Activated T-cell treated with anti-CD3 and anti-CD28 coated beads, Interleukin-2, amount 50 U/mL, for 4 hours (primary cell): ENCODE measurements at places on chromosomes 3 and 15.
A peak's percentile ranks its signal among the peaks of the same experiment; 100 is the strongest.

DNA sequence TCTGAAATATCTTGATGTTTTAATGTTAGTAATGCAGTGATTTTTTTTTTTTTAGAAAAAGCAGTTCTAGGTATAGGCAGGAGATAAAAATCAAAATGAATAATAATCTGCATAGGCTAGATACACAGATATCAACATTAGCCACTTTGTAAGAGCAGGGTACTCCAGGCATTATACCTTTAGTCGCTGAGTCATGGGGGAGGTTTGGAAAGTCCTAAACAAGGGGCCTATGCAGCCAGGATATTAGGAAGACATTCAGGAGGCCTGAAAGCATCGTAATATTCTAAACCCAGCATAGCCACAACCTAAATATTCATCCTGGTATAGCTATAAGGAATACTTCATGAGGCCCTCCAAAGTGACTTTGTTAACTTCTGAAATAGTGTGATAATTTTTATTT is 258.1 kb upstream of the NECTIN3 start:
- no peak for DNase-seq

DNA sequence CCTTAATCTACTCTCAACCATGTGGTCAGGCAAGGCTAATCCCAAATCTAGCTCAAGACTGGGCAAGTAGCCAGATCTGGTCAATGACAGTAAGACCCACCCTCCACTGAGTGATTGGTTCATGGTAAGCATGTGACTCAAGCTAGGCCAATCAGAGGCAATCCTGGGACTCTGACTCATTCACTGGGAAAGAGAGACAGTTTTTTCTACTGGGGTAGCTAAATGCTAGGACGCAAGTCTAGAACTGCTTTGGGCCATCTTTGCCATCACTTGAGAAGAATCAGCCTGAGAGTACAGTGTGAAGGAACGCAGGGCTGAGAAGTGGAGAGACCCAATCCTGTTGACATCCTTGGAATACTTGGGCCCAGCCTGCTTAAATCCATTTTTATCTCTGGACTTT is 9.4 kb upstream of the RAD18 start:
- no peak for DNase-seq

DNA sequence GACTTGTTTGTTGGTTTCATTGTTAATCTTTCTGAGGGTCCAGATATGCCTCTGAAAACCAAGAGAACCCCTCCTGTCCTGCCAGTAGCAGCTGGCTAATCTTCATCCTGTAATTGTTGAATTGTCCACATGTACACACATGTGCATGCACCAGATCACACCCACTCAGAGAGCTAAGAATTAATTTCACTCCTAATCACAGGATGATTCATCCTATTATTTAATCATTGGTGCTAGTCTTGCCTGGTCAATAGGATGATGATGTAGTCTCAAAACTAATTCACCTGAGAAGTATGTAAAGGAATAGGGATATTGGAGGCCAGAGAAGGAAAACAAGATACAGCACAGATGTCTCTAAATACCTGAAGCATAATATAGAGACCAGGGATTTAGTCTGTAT is 7.8 kb upstream of the AHSG start:
- no peak for DNase-seq

GRCh38 chr3:18438586-18438985 is 13.4 kb upstream of the SATB1 start:
- DNase-seq = peak; percentile 45

DNA sequence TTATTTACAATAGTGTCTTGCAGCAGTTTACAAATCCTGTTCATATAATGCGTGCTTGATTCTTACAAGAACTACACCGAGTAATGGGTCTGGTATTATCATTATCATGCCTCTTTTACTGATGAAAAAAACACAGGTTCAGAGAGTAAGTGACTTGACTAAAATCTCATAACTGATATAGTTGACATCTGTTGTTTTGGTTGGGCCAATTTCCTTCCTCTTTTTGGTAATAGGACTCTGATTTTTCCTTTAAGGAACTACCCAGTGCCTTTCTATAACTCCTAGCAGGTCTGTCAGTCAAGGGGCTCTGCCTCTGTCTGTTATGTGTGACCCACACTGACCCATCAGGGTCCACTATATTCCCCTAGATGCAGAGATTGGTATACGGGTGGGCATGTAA is 14.6 kb upstream of the BLOC1S6 start:
- DNase-seq = no peak

DNA sequence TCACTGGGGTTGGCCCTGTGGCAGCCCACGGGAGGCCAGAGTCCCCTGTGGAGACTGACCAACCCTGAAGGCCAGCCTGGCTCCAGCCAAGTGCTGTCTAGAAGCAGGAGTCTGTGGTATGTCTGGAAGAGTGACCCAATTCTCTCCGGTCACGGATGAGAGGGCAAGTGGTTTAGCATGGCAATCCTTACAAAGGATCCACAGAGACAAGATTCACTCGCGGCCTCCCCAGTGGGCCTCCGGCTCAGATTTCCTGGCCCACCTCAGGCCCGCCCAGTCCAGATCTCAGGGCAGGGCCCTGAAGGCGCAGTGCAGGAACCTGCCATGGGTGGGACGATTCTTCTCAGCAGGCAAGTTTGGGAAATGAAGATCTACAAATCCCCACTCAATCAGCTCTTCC is 5.0 kb upstream of the BCL2L10 start:
- DNase-seq = no peak

DNA sequence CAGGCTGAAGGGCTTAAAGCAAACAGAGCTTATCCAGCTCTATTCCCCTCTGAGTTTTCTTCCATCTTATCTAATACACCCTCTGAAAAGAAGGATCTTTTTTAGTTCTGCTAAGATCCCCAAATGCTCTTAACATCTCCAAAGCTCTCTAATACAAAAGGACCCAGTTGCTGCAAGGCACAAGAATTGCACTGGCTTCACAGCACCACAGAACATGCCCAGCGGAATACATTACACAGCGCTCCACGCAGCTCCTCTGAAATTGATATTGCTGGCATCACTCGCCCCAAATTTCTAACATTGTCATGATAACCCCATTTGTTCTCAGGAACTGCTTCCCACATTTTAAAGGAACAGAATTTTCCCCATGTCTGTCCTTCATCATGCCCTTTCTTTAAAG is 210.1 kb downstream of the RORA start:
- no peak for DNase-seq

GRCh38 chr3:162141272-162141791 is 644.7 kb downstream of the OTOL1 start:
- no peak for DNase-seq

DNA sequence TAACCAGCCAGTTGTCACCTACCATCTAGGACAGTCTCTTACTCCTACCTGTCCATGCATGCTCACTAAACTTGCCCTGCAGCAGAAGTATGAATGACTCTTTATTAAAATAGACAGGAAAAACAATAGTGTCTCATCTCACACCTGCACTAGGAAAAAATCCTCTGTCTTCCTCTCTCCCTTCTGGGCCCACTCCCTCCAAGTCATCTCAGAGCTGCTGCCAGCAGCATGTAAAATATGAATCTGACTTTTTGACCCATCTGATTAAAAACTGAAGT is 93.5 kb upstream of the THBS1 start:
- no peak for DNase-seq

DNA sequence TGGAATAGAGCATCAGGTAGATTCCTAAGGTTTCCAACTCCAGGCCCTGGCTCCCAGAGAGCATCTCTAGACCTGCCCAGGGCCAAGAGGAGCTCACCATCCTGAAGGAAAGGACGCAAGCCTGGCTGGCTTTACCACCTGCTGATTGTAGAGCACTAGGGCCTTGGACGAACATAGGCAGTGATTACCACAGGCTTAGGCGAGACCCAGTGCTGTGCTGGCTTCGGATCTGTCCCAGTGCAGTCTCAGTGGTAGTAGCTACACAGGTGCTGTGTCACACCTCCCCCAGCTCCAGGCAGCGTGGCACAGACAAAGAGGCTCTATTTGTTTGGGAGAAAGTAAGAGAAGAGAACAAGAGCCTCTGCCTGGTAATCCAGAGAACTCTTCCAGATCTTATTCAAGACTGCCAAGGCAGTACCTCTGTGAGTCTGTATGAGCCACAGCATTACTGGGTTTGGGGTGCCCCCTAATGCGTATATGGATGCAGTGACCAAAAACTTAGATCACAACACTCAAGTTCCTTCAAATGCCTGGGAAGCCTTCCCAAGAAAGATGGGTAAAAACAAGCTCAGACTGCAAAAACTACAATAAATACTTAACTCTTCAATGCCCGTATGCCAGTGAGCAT is 25.4 kb downstream of the ISG20 start:
- peak; percentile 51 for DNase-seq

- DNase-seq = no peak
These were observed 12.3 kb upstream of the PDZRN3 start for GRCh38 chr3:73637042-73637441.

DNA sequence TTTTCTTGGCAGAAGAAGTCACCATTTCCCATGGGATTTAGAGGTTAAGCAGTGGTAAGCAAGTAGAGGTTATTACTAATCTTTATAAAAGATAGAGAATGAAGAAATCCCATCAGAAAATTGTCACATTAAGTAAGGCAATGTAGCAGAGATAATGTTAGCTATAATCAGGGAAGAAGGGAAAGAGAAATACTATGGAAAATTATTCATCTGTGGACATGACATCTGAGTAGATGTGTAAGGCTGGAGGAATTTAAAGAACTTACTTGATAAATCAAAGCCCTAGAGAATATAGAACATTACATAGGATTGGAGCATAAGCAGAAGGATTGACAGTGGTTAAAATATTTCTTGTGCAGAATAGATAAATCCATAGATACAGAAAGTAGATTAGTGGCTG is 553.1 kb upstream of the CBLB start:
- no peak for DNase-seq

- DNase-seq = no peak
These were observed 60.5 kb upstream of the ULK4 start for GRCh38 chr3:42022355-42022754.

DNA sequence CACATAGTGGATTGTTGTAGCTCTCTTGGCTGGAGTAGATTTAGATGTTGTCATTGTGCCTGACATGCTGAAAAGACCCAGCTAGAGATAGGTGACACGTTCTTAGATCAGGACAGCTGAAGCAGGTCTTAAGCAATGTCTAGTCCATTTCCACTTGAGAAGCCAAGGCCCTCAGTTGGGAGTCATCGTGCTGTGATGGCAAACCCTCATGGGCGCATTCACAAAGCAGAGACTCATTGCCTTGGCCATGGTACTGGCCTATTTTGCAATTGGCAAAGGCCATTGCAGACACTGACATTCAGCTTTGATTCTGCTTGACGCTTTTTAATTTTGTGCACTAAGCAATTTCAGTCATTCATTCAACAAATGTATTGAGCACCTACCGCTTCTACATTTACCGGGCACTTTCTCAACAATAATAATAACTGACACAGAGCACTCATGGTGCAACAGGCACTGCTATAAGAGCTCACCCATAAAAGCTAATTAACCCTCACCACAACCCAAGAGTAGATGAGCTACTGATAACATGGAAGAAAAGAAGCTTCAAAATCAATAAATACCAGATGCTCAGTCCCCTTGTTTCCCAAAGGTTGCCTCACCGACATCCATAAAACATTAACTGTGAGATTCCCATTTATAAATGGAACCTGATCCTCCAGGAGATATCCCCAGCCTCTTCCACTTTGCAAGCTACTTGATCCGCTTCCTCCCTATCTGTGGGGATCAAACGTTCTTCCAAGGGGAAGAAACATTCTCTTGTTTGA is 200.1 kb downstream of the TLE3 start:
- DNase-seq = no peak

GRCh38 chr15:59685737-59686297 is 3.3 kb downstream of the BNIP2 start:
- DNase-seq = no peak

- DNase-seq = no peak
These were observed 13.3 kb downstream of the GRAMD2A start for GRCh38 chr15:72184165-72184811.

- DNase-seq = no peak
These were observed 22.9 kb downstream of the MBNL1 start for GRCh38 chr3:152291649-152292066.

GRCh38 chr15:35243758-35244157 is 158.7 kb upstream of the NANOGP8 start:
- no peak for DNase-seq

DNA sequence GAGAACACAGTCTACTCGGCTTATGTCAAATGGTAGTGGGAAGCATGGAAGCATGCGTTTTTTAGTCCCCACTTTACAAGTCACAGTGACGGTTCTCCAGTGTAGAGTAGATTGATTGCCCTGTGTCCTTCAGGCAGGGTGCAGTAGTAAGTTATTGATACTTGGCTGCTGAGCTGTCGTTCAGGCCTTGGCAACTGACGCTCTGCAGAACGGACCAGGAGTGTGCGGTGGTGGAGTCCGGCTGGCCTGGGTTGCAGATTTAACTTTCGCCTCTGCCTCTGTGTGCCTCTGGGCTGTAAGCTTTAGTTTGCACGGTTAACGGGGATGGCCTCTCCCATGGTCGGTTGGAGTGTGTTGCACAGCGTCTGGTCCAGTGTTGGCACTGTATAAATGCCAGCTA is 58.6 kb downstream of the IGF1R start:
- DNase-seq = no peak

DNA sequence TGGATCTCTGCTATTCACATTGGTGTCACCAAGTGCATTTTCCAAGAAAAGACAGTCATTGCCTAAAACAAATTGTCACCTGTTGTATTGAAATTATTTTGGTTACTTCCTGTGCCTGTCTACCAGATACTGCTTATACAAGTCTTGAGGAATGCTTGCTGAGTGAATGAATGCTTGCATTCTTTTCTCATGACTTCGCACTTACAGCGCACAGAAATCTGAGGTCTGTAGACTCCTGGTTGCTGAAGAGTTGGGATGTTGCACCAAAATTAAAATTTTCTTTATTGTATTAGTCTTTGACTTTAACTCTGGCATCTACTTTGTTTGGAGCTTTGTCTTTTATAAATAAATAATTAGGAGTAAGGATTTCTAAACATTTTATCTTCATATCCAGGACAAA is 28.4 kb downstream of the SH3GL3 start:
- no peak for DNase-seq

DNA sequence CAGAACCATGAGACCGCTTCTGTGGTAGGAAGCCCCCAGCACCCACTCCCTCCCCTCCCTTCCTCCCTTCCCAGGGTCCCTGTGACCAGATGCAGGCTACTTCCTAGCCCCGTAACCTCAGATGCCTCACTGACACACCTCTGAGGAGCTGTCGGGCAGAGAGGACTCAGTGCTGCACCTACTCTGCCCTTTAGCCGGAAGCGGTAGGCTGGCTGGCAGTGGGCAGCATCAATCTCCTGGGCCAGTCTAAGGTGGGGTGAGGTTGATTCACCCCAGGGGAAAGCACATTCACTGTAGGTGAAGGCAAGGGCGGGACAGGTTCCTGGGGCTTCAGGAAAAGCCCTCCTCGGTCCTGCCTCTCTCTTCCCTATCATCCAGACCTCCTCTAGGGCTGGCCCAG is 19.1 kb downstream of the CSRNP1 start:
- no peak for DNase-seq

DNA sequence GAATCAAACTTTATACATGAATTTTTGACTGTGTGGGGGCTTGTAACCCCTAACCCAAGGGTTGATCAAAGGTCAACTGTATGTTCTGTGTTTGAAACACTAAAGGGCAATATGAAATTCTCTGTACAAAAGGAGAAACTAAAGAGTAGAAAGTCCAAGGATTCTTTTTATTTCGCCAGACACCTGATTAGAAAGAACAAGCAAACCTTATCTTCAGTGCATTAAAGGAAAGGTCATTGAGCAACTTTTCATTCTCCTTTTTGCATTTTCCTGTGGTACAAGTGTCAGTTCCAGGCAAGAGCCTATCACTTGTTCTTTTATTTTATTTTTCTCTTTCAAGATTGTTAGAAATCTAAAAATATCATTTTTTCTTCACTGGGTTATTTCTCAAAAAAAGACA is 430.1 kb upstream of the EPHA3 start:
- DNase-seq = no peak
